ENCODE measurements at places on chromosomes 13 and 19. TPM values are rescaled to one million over a fixed set of nuclear protein-coding genes. Genes with fewer than 3 reads are reported as not detected.

GRCh38 chr13:35855531-35856019 lies 275.6 kb downstream of the DCLK1 start:
- DNase-seq, result no peak

DNA sequence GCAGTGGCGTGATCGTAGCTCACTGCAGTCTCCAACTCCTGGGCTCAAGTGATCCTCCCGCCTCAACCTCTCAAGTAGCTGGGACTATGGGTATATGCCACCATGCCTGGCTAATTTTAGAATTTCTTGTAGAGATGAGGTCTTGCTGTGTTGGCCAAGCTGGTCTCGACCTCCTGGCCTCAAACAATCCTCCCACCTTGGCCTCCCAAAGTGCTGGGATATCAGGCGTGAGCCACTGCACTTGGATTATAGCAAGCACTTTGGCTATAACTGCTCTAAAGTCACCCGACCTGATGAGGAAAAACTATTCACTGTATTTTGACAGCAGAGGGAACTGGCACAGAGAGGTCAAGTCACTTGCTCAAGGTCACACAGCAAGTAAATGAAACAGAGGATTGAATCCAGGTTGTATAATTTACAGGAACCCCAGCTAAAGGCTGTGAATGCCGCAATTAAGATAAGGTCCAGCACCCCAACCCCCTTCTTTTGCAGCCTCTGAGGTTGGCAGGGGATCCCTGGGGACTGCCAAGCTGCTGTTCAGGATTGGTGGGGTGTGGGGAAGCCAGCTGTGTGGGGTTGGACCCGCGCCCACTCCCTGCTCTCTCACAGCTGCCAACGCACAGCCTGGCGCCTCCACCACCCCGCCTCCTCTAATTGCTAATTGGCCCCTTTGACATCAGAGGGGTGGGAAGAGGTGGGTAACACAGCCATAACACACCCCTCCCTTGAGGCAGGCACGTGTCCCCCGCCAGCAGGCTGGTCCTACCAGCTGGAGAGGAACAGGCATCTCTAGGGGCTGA lies 6.0 kb downstream of the TMIGD2 start:
- peak; percentile 26 for DNase-seq

GRCh38 chr13:34671137-34671536 lies 270.9 kb upstream of the NBEA start:
- DNase-seq, result no peak

- peak; percentile 37 for DNase-seq
Observed at GRCh38 chr19:46181388-46181779, 33.3 kb downstream of the IGFL2 start.

DNA sequence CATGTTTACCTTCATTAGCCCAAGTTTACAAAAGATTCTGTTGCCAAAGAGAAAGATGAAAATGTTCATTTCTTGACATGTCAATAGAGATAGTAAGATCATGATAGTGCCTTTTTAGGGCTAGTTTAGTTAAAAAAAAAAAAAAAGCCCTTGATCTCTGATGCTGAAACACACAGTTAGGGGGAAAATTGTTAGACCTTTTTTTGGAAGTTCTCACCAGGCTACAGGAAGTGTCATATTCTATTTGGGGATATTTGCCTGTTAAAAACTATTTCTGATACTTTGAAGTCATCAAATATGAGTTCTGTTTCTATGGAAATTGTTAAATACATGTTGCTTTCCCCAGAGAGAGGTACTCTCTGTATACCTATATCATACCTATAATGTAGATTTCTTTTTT lies 21.6 kb downstream of the SLAIN1 start:
- DNase-seq, result no peak

- peak; percentile 37 for DNase-seq
Observed at GRCh38 chr19:10173527-10173926, 21.2 kb downstream of the DNMT1 start.

- no peak for DNase-seq
Observed at GRCh38 chr13:65860306-65860705, 1369.8 kb downstream of the PCDH9 start.

- peak; percentile 88 for DNase-seq
Observed at GRCh38 chr19:13788991-13789390, 6.3 kb upstream of the ZSWIM4 start.

Gene NOVA2
- total RNA-seq, result not detected

GRCh38 chr19:43152214-43152613 lies 34.1 kb downstream of the PSG5 start:
- peak; percentile 13 for DNase-seq

- DNase-seq, result no peak
Observed at GRCh38 chr19:9431475-9431874, 3.9 kb downstream of the ZNF266 start.

- DNase-seq, result no peak
Observed at GRCh38 chr19:36101550-36102327, 9.2 kb upstream of the OVOL3 start.

DNA sequence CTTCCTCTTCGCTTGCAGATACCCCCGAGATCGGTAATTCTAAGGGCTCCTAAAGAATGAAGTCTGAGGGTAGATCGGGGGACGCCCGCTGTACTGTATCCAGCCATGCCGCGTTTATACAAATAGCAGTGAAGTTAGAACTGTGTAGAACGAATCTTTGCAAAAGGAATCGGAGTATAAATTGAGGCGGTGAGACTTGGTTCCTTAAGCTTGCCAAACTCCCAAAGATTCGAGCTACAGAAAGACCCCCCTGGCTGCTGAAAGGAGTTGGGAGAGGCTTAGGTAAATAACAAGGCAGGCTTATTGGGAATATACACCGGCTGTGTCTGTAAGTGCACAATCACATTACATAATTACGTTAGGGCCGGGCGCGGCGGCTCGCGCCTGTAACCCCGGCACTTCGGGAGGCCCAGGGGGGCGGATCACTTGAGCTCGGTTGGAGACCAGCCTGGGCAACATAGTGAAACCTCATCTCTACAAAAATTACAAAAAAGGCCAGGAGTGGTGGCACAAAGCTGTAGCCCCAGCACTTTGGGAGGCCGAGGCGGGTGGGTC lies 12.2 kb downstream of the TMEM160 start:
- no peak for DNase-seq

Gene MIER2
- 18.0 TPM for total RNA-seq

Gene CD79A
- not detected for total RNA-seq

GRCh38 chr19:45798995-45799517 lies 6.4 kb upstream of the DMWD start:
- peak; percentile 77 for DNase-seq

GRCh38 chr13:32272021-32272683 lies 43.0 kb downstream of the ZAR1L start:
- peak; percentile 7 for DNase-seq

DNA sequence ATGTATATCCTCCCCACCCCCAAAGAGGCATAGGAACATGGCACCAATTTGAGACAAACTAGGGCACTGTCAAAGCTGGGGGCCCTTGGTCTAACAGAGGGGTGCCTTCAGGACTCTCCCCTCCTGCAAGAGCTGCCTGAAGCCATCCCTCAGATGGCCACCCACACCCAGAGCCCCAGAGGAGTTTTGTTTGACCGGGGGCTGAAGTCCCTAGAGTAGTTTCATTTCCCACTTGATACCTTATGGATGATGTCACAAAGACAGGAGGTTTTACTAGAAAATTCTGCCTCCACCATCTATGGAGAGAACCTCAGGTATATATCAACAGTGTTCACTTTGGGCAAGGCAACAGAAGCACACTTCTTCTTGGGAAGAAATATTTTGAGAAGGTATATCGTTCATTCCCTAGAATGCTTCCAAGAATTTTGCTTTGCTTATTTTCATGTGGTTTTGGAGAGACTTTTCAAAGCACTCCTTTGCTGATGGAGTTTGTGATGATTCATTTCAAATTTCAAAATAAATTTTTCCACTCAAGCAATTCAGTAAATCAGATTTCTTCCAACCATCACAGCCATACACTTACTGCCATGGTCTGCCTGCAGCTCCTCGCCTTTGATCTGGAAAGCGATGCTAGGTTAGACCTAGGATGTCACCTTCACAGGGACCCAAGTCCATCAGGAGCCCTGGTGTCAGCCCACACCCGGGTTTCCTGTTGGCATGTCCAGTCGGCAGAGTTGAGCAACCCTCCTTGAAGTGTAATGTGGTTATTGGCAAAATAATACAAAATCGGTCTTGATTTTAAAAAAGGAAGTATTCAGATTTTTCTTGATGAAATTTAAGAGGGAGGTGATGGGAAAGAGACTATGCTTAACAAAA lies 207.0 kb downstream of the SHISA2 start:
- no peak for DNase-seq

Gene ZNF583
- 7.1 TPM for total RNA-seq

Gene IFNL3
- not detected for total RNA-seq

DNA sequence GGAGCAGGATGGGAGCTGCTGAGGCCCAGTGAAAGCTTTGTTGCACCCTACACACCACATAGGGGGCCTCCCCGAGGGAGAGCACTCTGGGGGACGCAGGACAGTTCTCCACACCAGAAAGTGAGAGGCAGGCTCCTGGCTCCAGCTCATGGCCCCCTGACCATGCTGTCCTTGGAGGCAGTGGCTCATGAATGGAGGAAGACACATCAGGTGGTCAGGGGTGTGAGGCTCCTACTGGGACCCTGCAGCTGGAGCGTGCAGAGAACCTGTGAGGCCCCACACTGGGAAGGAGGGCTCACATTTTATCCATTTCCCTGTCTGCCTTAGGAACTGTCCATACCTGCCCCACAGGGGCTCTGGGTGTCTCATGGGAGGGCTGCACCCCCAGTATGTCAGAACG lies 85.3 kb downstream of the ZNF536 start:
- DNase-seq, result no peak

- peak; percentile 53 for DNase-seq
Observed at GRCh38 chr19:52190487-52191293, 838 bp downstream of the PPP2R1A start.

Gene THAP8
- total RNA-seq, result 4.3 TPM

Gene CAPS
- 3.9 TPM for total RNA-seq

All from fibroblast of villous mesenchyme (primary cell).